ENCODE measurements at places on chromosomes 3 and 15. TPM values are rescaled to one million over a fixed set of nuclear protein-coding genes. Genes with fewer than 3 reads are reported as not detected.

The DPPA4 gene
- not detected for total RNA-seq

DNA sequence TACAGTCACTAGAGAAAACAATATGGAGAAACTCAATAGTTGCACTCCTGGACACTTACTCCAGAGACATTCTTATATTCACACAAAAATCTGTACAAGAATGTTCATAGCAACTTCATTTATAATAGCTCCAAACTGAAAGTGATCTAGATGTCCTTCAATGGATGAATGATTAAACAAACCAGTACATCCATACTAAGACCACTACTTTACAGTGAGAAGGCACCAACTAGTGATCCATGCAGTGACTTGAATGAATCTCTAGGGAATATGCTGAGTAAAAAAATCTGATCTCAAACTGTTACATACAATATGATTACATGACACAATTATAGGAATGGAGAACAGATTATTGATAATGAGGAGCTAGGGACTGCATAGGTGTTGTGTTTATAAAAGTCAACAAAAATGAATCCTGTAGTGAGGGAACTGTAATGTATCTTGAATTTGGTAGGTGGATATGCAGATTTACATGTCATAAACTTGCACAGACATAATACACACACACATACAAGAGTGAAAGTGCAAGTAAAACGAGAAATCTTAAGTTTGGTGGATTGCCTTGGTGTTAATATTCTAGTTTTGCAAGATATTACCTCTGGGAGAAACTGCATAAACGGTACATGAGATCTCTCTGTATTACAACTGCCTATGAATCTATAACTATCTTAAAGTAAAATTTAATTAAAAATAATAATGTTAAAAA, 85.7 kb downstream of the SPATA16 start:
- no peak for DNase-seq

DNA sequence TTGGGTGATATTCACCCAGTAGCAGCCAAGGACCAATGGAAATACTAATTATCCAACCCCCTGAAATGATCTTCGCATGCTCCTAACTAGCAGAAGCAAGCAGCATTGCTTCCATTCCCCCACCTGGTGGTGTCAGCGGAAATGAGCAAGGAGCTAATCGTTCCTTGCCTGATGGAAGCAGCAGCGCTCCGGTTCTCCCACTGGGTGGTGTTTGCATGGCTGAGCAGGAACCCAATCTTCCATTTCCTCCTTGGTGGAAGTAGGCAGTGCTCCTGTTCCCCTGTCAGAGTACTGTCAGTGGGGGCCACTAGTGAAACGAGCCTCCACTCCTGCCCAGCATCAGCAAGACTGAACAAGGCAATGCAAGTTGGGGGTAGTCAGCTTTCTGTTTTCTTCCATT, 311.5 kb downstream of the CACNA2D3 start:
- DNase-seq, result peak; percentile 57

- no peak for DNase-seq
Measured at GRCh38 chr3:184603151-184604030, 41.8 kb downstream of the EPHB3 start.

DNA sequence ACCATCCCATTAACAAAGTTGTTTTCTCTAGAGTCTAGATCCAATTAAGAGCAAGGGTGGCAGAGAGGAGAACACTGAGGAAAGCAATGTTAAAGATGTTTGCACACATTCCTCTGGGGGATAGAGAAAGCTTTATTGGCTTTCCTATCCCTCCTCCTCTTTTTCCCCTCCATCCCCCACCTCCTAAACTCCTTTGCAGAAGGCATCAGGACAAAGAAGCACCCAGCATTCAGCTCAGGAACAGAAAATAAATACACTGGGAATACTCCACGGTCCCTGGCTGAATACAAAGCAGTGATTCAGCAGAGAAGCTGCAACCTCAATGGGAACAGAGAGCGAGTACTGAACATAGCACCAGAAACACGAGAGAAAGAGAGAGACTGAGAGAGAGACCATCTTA, 21.9 kb downstream of the LSAMP start:
- DNase-seq, result peak; percentile 87

DNA sequence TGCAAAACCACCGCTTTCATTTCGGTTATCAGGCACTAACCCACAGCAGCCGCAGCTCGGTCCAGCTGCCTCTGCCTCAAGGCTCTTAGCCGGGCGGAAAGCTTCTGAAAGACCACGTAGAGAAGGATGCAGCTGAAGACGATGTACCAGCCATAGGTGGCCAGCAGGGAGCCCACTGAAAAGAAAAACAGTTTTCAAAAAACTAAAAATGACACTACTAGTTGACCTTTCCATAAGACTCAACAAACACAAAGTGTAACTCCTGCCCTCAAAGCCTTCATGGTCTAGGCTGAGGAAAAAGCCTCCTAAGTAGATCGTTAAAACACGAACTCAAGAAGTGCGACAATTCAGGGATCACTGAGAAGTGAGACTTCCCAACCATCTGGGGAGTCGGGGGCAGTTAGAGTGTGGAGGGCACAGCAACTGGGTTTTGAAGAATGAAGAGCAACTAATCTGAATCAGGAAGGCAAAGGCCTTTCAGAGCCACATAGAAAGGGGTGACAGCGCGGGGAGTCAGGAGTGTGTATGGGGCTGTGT, 716 bp downstream of the SELENOS start:
- DNase-seq, result peak; percentile 52

Measured in SK-MEL-5 (cell line).